HuH-7.5 (cell line): ENCODE measurements at places on chromosomes 1 and 21.

DNA sequence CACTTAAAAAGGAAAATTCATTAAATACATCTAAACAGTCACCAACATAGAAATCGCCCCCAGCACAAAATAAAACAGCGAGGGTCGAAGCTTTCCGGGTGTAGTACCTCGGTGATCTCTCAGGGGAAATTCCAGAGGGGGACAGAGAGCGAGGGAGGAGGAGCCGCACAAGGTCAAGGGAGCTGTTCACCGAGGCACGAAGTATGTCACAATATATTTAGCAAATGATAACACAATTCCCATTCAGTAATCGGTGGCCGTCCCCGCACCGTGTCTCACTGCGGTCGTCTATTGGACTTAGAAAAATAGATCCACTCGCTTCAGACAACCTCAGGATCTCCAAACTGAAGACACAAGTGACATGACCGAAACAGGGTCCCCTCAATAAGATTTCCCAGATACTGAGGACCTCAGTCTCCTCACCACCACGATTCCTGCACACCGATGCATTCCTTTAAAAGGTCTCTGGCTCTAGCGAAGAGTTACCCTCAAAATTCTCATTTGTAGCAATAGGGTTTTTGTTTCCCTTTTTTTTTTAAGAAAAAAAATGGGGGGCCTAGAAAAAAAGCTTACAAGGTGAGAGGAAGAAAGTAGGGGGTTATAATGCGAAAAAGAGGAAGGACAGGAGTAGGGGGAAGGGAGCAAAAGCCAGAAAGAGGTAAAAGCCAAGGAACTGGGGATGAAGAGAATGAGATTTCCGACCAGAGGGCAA lies 1.1 kb downstream of the LPGAT1 start:
- DNase-seq = peak; percentile 61

GRCh38 chr1:200737647-200738291 lies 924 bp upstream of the CAMSAP2 start:
- DNase-seq = no peak

DNA sequence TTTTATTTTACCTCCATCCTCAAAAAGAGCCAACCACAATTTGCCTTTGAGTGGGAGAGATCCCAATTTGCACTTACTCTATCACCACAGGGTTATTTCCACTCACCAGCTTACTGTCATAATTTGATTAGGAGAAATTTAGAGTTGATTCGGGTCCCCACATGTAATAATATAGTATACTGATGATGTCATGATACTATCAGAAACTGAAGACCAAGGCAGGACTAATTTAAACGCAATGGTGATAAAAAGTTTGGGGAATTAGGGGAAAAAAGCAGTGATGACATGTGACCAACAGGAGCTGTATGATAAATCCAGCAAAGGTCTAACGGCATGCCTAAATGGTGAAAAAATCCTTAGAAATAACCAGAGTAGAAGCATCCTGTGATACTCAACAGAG lies 54.4 kb downstream of the TRIM33 start:
- no peak for DNase-seq

GRCh38 chr1:185156288-185156853 lies 382 bp downstream of the TRMT1L start:
- no peak for DNase-seq

DNA sequence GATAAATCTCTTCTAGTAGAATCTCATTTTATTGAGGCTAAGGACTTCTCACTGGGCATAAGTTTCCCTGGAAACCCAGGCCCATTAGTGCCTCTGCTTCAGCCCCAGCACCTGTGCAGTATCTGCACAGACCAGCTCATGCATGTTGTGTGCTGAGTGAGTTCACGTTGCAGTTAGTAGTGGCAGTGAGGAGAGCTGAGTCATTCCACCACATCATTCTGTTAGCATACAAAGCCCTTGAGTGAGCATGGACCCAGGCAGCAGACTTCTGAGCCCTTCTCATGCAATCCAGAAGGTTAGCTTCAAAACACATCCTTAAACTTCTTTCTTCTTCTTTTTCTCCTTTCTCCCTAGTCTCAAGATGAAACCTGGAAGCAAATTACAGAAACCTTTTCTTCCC lies 45.8 kb upstream of the NTPCR start:
- no peak for DNase-seq

DNA sequence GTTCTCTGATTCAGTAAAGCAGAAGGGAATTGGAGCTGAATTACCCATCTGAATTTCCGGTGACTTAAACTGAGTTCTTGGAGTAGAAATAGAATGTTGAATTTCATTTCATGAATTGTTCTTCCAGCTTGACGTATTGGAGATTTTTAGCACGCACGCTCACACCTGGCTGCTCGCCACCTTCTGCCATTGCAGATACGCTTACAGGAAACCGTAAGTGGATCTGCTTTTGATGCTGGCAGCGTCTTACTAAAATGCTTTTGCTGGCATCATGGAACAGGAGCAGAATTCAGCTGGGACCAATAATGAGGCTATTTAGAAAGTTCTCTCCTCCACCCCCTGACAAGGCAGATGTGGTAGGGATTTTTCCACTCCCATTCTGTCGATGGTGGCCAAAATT lies 17.7 kb upstream of the ELAVL4 start:
- DNase-seq = no peak

DNA sequence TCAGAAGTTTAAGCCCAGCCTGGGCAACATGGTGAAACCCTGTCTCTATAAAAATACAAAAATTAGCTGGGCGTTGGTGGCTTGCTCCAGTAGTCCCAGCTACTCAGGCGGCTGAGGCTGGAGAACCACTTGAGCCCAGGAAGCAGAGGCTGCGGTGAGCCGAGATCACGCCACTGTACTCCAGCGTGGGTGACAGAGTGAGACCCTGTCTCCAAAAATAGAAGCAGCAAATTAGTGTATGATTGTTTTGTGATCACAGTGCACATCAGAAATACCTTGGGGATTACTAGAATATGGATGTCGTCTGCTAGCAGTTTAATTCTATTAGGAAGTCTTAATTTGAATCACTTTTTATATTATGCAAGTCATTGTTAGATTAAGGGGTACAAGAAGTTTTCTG lies 59.0 kb downstream of the ZBTB17 start:
- no peak for DNase-seq

- DNase-seq = no peak
Observed at GRCh38 chr1:217891966-217892365, 260.8 kb downstream of the SPATA17 start.

GRCh38 chr21:30577766-30578165 lies 12.4 kb downstream of the KRTAP22-2 start:
- no peak for DNase-seq

DNA sequence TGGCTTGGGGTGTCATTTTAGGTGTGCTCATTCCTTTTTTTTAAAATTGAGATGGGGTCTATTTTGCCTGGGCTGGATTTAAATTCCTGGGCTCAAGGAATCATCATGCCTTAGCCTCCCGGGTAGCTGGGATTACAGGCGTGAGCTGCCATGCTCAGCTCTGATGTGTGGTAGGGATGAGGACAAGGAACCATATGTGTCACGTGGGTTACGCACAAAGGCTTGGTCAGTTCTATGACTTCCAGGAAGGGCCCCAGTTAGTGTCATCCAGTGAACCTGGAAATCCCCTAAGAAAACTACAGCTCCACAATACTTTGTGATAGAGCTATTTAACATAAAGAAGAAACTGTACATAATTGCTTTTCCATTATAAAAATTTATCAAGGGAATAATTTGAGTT lies 6.7 kb upstream of the METTL25B start:
- DNase-seq = no peak

DNA sequence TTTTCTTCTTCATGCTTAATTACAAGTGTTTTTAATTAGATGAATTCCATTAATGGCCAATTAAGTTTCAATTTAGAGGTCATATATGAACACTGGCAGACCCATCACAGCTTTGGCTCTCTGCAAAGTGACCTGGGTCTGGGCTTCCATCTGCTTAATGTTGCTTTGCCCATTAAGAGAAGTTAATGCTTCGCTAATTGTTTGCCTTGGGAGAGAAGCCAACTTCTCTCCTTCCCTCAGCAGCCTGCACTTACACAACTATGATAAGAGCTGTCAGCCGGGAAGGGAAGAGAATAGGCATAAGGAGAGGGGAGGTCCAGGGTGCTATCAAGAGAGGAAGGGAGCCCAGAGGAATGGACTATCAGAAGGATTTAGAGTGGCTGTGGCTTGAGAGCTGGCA lies 29.0 kb upstream of the CCDC190 start:
- DNase-seq = no peak

GRCh38 chr1:213041443-213041842 lies 9.6 kb upstream of the RPS6KC1 start:
- DNase-seq = no peak

GRCh38 chr1:207020065-207020708 lies 12.4 kb downstream of the C1orf116 start:
- DNase-seq = no peak

DNA sequence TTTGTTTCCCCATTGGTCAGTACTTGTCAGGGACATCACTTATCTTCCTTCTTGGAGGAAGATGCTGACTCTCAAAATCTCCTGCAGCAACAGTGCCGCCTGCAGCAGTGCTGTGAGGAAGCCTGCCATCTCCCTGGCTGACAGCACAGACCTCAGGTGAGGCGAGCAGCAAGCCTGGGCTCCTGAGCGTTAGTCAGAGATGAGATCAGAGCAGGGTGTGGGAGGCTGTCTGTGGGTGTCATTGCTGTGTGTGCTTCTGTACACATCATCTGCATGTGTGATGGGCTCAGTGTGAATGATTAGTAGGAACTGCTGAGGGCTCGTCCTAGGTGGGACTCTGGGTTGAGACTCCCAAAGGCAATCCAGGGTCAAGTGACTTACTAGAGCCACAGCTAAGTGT lies 6.1 kb downstream of the STRIP1 start:
- no peak for DNase-seq

DNA sequence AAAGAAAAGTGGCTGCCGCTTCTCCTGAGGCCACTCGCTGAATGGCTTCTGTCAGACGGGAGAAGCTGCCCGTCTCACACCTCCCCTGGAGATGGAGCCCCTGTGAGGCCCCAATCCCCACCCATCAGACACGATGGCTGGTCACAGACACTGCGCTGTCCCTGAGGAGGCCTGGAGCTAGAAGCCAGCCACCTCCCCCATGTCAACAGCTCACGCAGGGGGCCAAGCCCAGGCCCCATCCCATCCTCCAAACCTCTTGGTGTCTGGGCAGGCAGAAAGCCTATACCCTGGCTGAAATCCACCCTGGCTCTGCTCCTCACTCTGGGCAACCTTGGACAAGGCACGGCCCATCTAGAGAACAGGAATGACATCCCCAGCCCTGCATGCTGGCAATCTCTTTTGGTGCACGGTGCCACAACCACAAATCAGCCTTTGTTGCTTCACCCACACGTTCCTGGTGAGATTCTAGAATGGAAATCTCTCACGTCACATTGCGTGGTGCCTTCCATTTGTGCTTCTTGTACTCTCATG lies 273.9 kb upstream of the VAMP3 start:
- no peak for DNase-seq

GRCh38 chr1:125118147-125118993 lies 3933.6 kb downstream of the SRGAP2C start:
- DNase-seq = no peak

DNA sequence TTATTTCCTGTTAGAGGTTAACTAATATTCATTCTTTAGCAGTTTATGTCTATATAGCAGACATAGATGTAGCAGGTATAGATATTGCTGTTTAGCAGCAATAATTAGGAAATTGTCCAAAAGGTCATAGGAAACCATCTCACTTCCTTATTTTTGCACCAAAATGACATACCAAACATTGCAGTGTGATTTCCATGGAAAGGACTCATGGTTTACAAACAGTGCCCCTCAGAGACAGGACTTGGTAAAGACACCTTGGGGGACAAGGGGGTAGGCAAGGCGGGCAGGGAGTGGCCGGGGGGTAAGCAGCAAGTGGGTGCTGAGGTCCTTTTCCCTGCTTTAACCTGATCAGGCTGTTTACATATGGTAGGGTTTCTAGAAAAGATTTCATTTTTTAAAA lies 30.5 kb downstream of the BATF3 start:
- DNase-seq = no peak

GRCh38 chr1:230611128-230611877 lies 31.0 kb upstream of the COG2 start:
- DNase-seq = no peak

DNA sequence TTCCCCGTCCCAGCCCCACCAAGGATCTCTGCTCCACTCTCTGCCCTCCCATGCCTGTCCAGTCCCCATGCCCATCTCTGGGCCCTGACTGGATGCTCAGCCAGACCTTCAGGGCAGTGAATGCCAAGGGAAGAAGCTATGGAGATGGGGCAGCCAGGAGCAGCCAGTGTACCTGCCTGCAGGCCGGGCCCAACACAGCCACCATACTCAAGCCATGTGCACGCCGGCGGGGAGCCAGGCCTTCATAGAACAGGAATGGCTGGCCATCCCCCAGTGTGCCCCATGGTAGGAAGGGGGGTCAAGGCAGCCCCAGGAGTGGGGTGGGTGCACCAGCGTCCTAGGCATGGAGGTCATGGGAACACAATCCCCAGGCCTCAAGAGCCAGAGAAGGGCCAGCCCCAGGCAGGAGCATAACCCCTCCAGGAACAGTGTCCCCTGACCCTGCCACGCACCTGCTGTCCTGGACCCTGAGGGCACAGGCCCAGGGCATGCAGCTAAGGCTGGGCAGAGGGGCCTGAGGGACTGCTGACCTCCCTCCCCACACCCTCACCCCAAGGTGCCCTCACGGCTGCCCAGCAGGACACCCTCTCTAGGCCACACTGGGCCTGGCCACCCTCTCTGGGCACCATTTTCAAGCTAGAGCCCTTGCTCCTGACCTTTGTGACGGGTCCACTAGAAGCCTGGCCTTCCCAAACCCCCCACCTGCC lies 20.3 kb upstream of the ARF1 start:
- no peak for DNase-seq

- no peak for DNase-seq
Observed at GRCh38 chr1:9165396-9165795, 36.5 kb upstream of the GPR157 start.

- DNase-seq = no peak
Observed at GRCh38 chr1:169985757-169986156, 88.7 kb downstream of the KIFAP3 start.

DNA sequence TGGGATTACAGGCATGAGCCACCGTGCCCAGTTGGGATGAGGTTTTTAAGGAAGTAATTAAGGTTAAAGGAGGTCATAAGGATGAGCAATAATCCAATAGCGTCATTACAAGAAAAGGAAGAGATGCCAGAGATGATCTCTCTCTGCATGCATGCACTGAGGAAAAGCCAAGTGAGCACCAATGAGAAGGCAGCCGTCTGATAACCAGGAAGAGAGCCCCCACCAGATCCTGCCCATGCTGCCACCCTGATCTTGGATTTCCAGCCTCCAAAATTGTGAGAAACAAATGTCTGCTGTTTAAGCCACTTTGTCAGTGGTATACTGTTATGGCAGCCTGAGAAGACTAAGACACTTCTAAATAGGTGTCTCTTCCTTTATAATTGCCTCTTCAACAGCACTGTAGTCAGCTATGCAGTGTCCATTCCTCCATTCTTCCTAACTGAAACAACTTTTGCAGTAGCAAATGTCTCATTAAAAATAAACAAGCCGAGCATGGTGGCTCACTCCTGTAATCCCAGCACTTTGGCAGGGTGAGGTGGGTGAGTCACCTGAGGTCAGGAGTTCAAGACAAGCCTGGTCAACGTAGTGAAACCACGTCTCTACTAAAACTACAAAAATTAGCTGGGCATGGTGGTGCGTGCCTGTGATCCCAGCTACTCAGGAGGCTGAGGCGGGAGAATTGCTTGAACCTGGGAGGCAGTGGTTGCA lies 216.2 kb upstream of the RUNX1 start:
- DNase-seq = no peak

GRCh38 chr1:20323613-20323920 lies 32.9 kb downstream of the VWA5B1 start:
- DNase-seq = no peak
